ENCODE measurements at places on chromosomes 5 and 9. TPM values are rescaled to one million over a fixed set of nuclear protein-coding genes. Genes with fewer than 3 reads are reported as not detected.

GRCh38 chr5:142722896-142723295 lies 37.0 kb upstream of the FGF1 start:
- H3K36me3 ChIP-seq: no peaks in the 10 kb centered on the region
- H3K4me1 ChIP-seq: peaks cover 65% of the 10 kb centered on the region
- H3K4me3 ChIP-seq: no peak overlapping the region
- H3K27ac ChIP-seq: peak overlapping the region; percentile 29

DNA sequence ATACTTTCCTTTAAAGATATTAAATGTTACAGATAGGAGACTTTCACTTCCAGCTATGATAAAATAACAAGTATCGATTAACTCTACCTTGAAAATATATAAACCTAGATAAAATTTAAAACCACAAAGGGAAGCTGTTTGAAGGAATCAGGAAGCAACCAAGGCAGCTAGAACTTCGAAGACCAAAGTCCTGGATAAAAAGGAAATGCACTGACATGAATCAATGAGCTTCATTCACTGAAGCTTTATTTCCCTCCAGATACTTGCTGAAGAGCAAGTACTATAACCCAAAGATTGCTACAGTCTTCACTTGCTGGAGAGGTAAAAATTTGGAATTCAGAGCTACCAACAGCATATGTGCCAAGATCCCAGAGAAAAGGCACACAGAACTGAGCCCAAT lies 144.1 kb downstream of the PIK3R1 start:
- H3K4me1 ChIP-seq: no peaks in the 10 kb centered on the region
- no peak overlapping the region for H3K4me3 ChIP-seq
- no peak overlapping the region for H3K27ac ChIP-seq
- peaks cover 1% of the 10 kb centered on the region for H3K36me3 ChIP-seq
- DNase-seq: no peak

- peaks cover 24% of the 10 kb centered on the region for H3K27me3 ChIP-seq
- no peak for DNase-seq
- no peak overlapping the region for H3K27ac ChIP-seq
- H3K4me1 ChIP-seq: peaks cover 7% of the 10 kb centered on the region
These were observed 299.4 kb upstream of the RASA1 start for GRCh38 chr5:86968301-86968753.

DNA sequence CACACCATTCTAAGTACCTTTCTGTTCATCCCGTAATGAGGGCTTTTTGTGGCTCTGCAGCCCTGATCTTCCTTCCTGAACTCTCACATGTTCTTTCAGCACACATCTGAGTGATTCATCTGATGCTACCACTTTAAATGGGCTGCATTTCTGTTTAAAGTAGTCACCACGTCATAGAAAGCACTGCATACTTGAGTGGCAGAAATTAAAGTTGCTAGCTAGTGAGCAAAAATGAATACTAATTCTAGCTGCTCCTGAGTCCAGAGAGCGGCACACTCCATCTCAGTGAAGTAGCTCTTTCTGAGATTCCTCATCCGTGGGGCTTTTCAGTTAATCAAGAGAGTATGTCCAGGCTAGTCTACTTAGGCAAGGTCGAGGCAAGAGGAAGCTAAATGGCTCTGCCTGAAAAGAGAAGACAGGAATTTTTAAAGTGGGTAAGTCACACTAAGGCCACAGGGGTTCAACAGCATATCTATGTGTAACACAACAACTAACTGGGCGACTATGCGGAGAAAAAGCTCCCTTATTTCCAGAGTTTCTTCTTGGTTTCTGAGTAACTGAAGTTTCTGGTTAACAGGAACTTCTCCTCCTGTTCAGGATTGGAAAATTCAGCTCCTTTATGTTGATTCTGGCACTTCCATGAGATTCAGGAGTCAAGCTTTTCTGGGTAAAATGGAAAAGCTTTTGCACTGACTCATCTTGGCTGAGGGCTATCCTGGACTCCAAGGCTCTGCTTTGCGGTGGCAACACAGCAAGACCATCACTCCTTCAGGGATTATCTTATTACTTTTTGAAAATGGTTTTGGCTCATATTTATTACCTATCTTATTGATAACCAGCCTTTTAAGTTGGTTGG lies 109.5 kb downstream of the TAF11L14 start:
- DNase-seq: no peak
- H3K4me1 ChIP-seq: peaks cover 19% of the 10 kb centered on the region
- H3K4me3 ChIP-seq: peak overlapping the region; percentile 69
- no peaks in the 10 kb centered on the region for H3K27me3 ChIP-seq
- H3K36me3 ChIP-seq: no peaks in the 10 kb centered on the region

DNA sequence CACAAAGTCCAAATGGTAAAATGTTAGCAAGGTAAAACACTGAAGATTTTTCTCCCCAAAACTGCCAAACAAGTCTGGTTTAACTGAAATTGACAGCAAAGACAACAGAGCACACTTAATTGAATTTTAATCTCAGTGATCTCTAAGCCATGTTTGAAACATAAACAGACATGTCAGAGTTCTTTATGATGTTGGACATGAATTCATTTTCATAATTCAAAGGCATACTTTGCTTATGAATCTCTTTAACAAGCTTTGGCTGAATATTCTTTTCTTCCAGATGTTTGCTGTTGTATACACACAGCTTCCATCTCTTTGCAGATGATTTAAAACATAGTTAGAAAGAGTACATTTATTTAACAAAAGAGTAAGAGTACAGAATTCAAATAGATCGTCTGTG lies 509.1 kb downstream of the RAB3C start:
- H3K4me3 ChIP-seq: no peak overlapping the region
- H3K27ac ChIP-seq: no peak overlapping the region
- no peaks in the 10 kb centered on the region for H3K27me3 ChIP-seq
- no peak for DNase-seq

- H3K27ac ChIP-seq: no peak overlapping the region
- H3K27me3 ChIP-seq: peaks cover 28% of the 10 kb centered on the region
- DNase-seq: no peak
- no peaks in the 10 kb centered on the region for H3K36me3 ChIP-seq
These were observed 19.6 kb upstream of the INSL6 start for GRCh38 chr9:5205071-5205470.

GRCh38 chr5:35430381-35431162 lies 187.1 kb upstream of the SPEF2 start:
- H3K27ac ChIP-seq: no peak overlapping the region
- no peaks in the 10 kb centered on the region for H3K4me1 ChIP-seq

GRCh38 chr9:69745716-69746437 lies 13.9 kb downstream of the PTAR1 start:
- DNase-seq: no peak
- no peak overlapping the region for H3K27ac ChIP-seq
- H3K4me3 ChIP-seq: no peak overlapping the region
- peaks cover 4% of the 10 kb centered on the region for H3K36me3 ChIP-seq
- H3K4me1 ChIP-seq: peaks cover 33% of the 10 kb centered on the region
- no peaks in the 10 kb centered on the region for H3K27me3 ChIP-seq

- no peaks in the 10 kb centered on the region for H3K4me1 ChIP-seq
- H3K27me3 ChIP-seq: no peaks in the 10 kb centered on the region
- no peak for DNase-seq
- no peak overlapping the region for H3K4me3 ChIP-seq
- H3K36me3 ChIP-seq: peaks cover 4% of the 10 kb centered on the region
These were observed 21.1 kb upstream of the ZNF131 start for GRCh38 chr5:43099640-43100039.

DNA sequence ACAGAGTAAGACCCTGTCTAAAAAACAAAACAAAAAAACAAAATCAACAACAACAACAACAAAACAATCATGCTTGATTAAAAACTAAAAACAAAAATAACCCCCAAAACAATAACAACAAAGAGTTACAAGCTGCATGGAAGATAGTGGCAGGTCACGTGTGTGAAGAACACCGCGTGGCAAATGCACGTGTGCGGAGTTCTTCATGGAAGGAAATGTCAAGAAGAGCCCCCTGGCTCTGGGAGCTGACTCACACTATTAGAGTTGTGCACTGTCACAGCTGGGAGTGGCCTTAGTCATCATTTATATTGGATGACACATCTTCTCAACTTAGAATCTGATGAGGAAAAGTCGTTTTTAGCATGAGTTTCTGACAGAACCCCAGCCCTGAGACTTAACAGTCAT lies 110.5 kb downstream of the JMY start:
- no peaks in the 10 kb centered on the region for H3K27me3 ChIP-seq
- DNase-seq: no peak
- peak overlapping the region; percentile 77 for H3K27ac ChIP-seq
- H3K4me1 ChIP-seq: peaks cover 7% of the 10 kb centered on the region
- H3K4me3 ChIP-seq: no peak overlapping the region

DNA sequence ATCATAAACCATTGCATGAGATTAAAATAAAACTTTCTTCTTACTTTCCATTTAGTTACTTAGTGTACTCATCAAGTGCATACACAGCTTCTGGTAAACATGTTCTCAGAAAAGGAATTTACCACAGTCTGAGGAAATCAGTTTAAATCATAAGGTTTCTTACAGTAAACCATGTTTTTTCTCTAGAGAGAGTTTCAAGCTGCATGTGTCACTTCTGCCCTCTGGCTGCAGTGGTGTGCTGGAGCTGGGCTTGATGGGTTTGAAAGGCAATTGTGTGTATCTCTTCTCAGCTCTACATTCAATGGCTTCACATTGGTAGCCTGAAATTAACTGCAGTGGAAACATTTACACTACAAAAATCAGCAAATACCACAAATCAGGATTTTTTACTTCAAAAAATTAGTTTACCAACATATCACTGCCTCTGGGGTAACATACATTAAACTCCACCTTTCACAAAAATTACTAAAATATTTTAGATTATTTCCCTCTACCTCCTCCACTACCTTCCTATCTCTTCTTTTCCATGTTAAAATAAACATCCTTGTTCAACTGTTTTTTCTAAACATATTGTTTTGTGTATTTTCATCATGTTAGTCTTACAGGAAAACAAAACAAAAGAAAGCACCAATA lies 414.3 kb downstream of the ANXA1 start:
- H3K27ac ChIP-seq: no peak overlapping the region
- H3K36me3 ChIP-seq: no peaks in the 10 kb centered on the region
- peaks cover 12% of the 10 kb centered on the region for H3K27me3 ChIP-seq
- no peak for DNase-seq
- no peaks in the 10 kb centered on the region for H3K4me1 ChIP-seq

DNA sequence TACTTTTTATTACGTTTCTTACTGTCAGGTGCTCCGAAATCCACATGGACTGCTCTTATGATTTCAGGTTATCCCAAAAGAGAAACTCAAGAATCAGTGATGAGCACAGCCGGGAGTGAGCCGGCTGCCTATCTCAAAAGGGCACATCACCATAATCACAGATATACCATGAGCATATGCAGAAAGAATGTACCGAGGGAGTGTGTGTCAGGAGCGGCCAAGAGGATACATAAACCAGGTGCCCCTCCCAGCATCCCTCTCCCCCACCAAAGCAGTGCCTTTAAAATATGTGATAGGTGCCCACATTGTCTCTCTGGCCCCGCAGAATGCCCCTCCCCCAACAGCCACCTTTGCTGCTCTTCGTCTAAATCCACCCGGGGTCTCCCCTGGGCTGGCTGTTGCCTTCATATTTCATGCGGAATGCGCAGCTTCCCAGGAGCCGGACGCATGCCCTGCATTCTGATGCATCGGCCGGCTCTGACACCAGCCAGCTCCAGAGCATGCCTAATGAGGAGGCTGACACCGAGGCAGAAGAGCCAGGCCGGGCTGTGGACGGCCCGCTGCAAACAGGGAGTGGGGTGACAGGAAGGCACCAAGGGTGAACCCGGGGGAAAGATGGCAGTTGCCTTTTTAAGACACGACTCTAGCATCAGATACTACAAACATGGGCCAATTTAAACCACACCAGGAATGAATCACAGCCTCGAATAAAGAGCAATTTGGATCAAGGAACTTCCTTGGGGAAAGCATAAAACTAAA lies 652.3 kb downstream of the BNC2 start:
- no peaks in the 10 kb centered on the region for H3K36me3 ChIP-seq
- peaks cover 63% of the 10 kb centered on the region for H3K4me1 ChIP-seq
- H3K27ac ChIP-seq: no peak overlapping the region
- no peak for DNase-seq
- H3K27me3 ChIP-seq: no peaks in the 10 kb centered on the region

DNA sequence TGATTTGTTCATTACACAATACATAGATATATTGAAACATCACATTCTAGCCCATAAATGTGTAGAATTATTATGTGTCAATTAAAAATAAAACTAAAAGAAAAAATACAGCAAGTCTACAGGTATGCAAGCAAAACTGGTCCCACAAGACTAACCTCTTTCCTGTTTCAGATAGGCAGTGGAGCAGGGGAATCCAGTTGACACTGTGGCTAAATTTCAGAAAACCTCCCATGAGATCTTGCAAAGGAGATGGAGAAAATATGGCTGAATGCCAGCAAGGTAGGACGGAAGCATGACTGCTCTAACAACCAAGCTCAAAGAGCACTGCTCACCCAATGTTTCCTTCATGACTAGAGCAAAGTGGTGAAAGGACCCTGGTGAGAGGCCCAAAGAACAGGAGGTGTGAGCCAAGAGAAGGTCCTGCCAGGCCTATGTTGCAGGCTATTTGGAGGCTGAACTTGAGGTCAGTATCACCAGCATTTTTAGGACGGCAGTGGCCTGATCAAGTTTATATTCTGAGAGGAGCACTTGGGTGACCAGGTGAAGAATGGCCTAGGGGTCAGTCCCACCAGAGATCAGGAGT lies 1.1 kb upstream of the SH3TC2 start:
- H3K4me1 ChIP-seq: peaks cover 17% of the 10 kb centered on the region
- H3K36me3 ChIP-seq: no peaks in the 10 kb centered on the region
- no peak overlapping the region for H3K27ac ChIP-seq
- no peak overlapping the region for H3K4me3 ChIP-seq

GRCh38 chr5:131363811-131364506 lies 100.1 kb downstream of the CDC42SE2 start:
- no peak for DNase-seq
- H3K27ac ChIP-seq: peak overlapping the region; percentile 3
- H3K4me1 ChIP-seq: peaks cover 11% of the 10 kb centered on the region
- H3K27me3 ChIP-seq: no peaks in the 10 kb centered on the region

GRCh38 chr5:103333376-103333775 lies 74.8 kb downstream of the MACIR start:
- no peaks in the 10 kb centered on the region for H3K27me3 ChIP-seq
- H3K27ac ChIP-seq: no peak overlapping the region
- no peaks in the 10 kb centered on the region for H3K36me3 ChIP-seq

DNA sequence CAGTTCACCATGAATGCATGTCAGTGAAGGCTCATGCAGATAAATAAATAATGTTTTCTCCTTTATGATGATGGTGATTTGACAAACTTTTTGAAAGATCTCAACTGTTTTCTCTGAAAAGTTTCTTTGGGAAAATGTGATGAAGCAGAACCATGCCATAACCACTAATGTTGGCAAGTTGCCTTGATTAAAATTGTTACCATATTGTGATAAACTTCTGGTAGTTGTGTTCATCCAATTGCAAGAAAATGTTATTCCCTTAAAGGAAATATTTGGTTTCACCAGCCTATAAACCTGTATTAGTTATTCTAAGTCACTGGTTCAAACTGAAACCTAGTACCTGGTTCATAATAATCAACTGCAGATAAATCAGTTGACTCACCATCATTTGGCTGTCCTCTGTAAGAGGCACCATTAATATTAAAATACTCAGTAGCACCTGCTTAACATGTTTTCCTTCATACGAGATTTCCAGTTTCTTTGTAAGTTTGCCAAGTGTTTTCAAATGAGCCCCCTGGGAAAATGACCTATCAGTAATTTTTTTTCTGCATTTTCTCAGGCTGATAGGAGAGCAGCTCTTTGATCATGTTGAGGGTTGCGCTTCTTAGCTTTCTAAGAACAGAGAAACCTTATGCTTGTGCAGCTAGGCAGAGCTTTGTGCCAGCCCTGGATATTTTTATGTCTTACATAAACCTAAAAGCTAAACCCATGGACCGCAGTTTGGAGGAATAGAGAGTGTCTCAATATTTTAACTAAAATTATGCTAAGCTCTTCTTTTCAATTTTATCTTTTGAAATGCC lies 88.0 kb downstream of the LURAP1L start:
- peaks cover 24% of the 10 kb centered on the region for H3K4me1 ChIP-seq
- H3K27ac ChIP-seq: no peak overlapping the region
- H3K27me3 ChIP-seq: no peaks in the 10 kb centered on the region
- H3K4me3 ChIP-seq: no peak overlapping the region
- no peak for DNase-seq

Gene FRRS1L
- 5.3 TPM for total RNA-seq

Gene PCDHA5
- total RNA-seq: 0.32 TPM

Gene SCGB3A1
- not detected for total RNA-seq

Gene NSD1
- 67.3 TPM for total RNA-seq

Measured in chondrocyte (in vitro differentiated cells).